Left lung (tissue), 14 donors: ENCODE measurements at places on chromosomes 12 and 14. TPM values are rescaled to one million over a fixed set of nuclear protein-coding genes. Genes with fewer than 3 reads are reported as not detected.

DNA sequence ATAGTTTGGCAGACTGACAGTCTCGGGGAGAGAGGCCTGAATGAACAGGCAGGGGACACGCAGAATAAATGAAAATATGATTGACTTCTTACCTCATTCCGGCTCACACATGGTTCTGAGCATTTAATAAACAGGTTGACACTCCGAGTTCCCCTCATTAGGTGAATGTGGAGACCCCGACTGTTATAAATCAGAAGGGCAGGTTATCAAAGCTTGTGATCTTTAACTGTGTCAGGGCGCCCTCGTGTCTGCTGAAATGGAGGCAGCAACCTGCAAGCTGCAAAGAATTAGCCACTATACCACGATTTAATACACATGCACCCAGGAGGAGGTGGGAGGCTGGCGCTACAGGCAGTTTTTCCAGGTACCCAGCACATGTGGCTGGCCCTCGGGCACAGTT is 627.5 kb downstream of the MED13L start:
- H3K27ac ChIP-seq, result no peak overlapping the region
- no peak overlapping the region for H3K4me3 ChIP-seq
- H3K27me3 ChIP-seq, result no peaks in the 10 kb centered on the region
- H3K4me1 ChIP-seq, result no peaks in the 10 kb centered on the region
- no peaks in the 10 kb centered on the region for H3K36me3 ChIP-seq
- DNase-seq, result no peak

- H3K4me3 ChIP-seq, result no peak overlapping the region
- no peak overlapping the region for H3K27ac ChIP-seq
- no peaks in the 10 kb centered on the region for H3K36me3 ChIP-seq
- DNase-seq, result no peak
- peaks cover 55% of the 10 kb centered on the region for H3K4me1 ChIP-seq
Measured at GRCh38 chr12:112018571-112019237, 5.5 kb downstream of the ERP29 start.

DNA sequence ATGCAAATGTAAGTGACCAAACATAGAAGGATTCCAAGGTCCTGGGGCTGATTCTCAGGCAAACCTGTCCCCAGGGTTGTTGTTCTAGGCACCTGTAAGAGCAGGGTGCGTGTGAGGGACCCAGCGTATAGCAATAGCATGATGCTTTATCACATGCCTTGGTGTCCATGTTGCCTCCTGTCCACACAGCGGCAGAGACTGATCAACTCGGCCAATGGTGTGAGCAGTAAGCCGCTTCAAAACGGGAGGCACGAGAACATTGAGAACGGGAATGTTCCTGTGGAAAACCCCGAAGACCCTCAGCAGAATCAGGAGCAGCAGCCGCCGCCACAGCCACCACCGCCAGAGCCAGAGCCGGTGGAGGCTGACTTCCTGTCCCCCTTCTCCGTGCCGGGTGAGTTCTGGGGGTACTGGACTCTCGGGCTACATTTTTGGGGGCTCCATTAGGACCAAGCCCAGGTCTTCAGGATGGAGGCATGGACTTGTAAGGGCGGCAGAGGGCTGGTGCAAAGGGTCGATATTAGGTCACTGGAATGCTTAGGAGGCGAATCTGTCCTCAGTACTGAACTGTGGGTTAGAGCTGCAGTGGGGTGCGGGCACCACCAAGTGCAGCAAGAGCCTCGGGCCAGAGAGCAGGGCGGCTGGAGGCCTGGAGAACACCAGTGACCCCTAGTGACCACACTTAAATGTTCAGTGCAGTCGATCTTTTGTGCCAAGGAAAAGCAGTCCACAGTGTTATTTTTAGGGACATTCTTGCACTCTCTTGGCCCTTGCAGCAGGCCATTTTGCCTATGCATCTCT is 57.2 kb upstream of the RIN3 start:
- peak overlapping the region; percentile 54 for H3K27ac ChIP-seq
- peak; percentile 74 for DNase-seq
- no peaks in the 10 kb centered on the region for H3K36me3 ChIP-seq
- peaks cover 37% of the 10 kb centered on the region for H3K4me1 ChIP-seq
- no peak overlapping the region for H3K4me3 ChIP-seq

DNA sequence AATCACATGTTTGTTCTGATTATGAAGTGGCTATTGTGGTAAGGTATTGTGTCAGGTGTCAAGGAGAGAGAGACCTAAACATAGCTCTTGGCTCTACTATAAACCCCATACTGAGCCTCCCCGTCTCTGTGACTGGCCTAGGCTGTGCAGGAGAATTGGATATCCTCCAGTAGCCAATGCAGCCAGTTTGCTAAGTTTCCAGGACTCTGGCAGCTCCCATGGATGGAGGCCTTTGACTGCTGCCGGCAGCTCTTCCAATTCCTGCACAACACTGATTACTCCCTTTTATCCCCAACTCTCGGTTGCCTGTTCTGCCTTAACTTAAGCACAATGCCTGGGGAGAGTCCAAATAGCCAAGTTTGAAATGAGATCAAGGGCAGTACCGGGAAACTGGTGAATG is 59.3 kb downstream of the ABCC9 start:
- DNase-seq, result peak; percentile 34
- H3K4me3 ChIP-seq, result no peak overlapping the region
- H3K4me1 ChIP-seq, result no peaks in the 10 kb centered on the region
- no peak overlapping the region for H3K27ac ChIP-seq

- no peak overlapping the region for H3K4me3 ChIP-seq
- H3K27me3 ChIP-seq, result no peaks in the 10 kb centered on the region
- H3K4me1 ChIP-seq, result no peaks in the 10 kb centered on the region
Measured at GRCh38 chr12:13504736-13505135, 308.2 kb downstream of the EMP1 start.

DNA sequence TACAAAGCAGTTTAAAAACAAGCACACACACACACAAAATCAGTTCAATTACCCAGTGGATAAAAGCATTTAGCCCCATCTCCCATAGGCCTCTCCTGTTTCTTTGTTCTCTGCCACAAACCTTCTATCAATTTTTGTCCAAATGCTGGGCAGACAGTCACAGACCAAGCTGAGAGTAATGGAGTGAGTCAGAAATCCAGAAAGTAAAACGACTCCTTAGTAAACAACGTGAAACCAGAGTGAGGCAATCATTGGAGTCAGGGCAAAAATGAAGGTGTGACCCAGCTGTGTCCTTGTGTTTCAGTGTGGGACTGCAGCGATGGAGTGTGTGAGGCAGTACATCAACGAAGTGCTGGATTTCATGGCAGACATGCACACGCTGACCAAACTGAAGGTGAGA is 102.0 kb downstream of the PRIMA1 start:
- no peak overlapping the region for H3K4me3 ChIP-seq
- H3K36me3 ChIP-seq, result no peaks in the 10 kb centered on the region
- DNase-seq, result no peak
- no peak overlapping the region for H3K27ac ChIP-seq
- no peaks in the 10 kb centered on the region for H3K4me1 ChIP-seq
- H3K27me3 ChIP-seq, result no peaks in the 10 kb centered on the region

DNA sequence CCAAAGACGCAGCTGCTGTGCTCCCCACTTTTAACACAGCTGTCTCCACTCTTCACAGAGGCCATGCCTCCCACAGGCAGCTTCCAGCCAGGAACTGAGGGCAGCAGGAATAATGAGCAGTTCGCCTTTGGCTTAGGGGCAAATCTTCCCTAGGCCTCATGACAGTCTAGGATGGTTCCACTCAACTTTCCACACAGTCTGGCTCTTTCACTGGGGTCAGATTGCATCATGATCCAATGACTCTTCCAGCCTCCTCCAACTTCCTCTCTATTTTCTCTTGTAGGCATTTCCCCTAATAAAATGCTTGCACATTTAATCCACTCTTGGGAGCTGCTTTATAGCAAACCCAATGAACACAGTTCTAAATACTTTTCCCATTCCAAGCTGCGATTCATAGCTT is 271.6 kb upstream of the ATP2B1 start:
- DNase-seq, result no peak
- no peaks in the 10 kb centered on the region for H3K27me3 ChIP-seq
- no peaks in the 10 kb centered on the region for H3K36me3 ChIP-seq

GRCh38 chr14:84707830-84708229 is 822.1 kb upstream of the FLRT2 start:
- H3K4me1 ChIP-seq, result no peaks in the 10 kb centered on the region
- no peaks in the 10 kb centered on the region for H3K27me3 ChIP-seq
- no peaks in the 10 kb centered on the region for H3K36me3 ChIP-seq

- H3K4me3 ChIP-seq, result no peak overlapping the region
- no peaks in the 10 kb centered on the region for H3K4me1 ChIP-seq
- no peaks in the 10 kb centered on the region for H3K36me3 ChIP-seq
- DNase-seq, result no peak
- no peaks in the 10 kb centered on the region for H3K27me3 ChIP-seq
- no peak overlapping the region for H3K27ac ChIP-seq
Measured at GRCh38 chr12:115474539-115475353, 790.8 kb upstream of the TBX3 start.

- DNase-seq, result no peak
- H3K27ac ChIP-seq, result no peak overlapping the region
- peaks cover 73% of the 10 kb centered on the region for H3K27me3 ChIP-seq
Measured at GRCh38 chr12:4992871-4993270, 50.8 kb upstream of the KCNA5 start.

- no peak for DNase-seq
- no peak overlapping the region for H3K4me3 ChIP-seq
- H3K27ac ChIP-seq, result peak overlapping the region; percentile 93
- peaks cover 5% of the 10 kb centered on the region for H3K4me1 ChIP-seq
- no peaks in the 10 kb centered on the region for H3K27me3 ChIP-seq
- H3K36me3 ChIP-seq, result no peaks in the 10 kb centered on the region
Measured at GRCh38 chr14:94392510-94392935, 4.1 kb upstream of the SERPINA1 start.

DNA sequence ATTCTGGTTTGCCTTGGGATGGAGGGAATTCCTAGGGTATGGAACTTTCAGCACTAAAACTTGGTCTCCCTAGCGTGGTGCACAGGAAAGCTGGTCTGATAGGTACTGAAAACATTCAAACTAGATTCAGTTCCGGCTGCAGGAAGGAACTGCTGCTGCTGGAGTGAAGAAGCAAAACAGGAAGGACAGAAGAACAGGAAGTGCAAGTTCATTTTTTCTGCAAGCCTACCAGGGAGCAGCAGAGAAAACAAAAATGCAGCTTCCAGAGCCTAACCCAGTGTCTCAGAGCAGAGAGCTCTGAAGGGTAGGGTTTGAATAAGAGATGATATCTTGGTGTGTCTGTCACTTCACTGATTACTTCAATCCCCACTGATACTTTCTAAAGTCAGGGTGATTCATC is 165.2 kb downstream of the VRK1 start:
- DNase-seq, result no peak
- H3K36me3 ChIP-seq, result no peaks in the 10 kb centered on the region

The PEBP1 gene
- total RNA-seq, result 215 TPM

DNA sequence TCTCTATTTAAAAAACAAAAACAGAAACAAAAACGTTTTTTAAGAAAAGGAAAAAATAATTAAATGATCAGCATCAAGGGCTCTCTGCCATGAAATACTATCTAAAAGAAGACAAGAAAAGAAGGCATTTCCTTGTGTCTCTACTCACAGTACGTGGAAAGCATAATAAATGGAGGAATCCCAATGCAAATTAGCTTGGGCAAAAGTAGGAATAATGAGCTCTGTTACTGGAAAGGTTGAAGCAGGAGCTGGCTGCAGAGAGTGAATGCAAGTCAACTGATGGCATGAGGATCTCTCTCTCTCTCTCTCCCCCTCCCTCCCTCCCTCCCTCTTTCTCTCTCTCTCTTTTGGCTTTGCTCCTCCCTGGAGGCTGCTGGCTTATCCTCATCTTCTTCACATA is 85.9 kb downstream of the TBX3 start:
- H3K27ac ChIP-seq, result no peak overlapping the region
- H3K27me3 ChIP-seq, result no peaks in the 10 kb centered on the region
- H3K4me1 ChIP-seq, result no peaks in the 10 kb centered on the region
- H3K36me3 ChIP-seq, result no peaks in the 10 kb centered on the region

- no peak overlapping the region for H3K4me3 ChIP-seq
- no peak for DNase-seq
- no peaks in the 10 kb centered on the region for H3K27me3 ChIP-seq
- H3K36me3 ChIP-seq, result no peaks in the 10 kb centered on the region
Measured at GRCh38 chr14:92585981-92586937, 72.7 kb downstream of the RIN3 start.

- no peaks in the 10 kb centered on the region for H3K27me3 ChIP-seq
- no peak for DNase-seq
- H3K4me1 ChIP-seq, result peaks cover 40% of the 10 kb centered on the region
- no peaks in the 10 kb centered on the region for H3K36me3 ChIP-seq
Measured at GRCh38 chr14:61591862-61592261, 103.5 kb upstream of the HIF1A start.

The AQP2 gene
- total RNA-seq, result not detected

DNA sequence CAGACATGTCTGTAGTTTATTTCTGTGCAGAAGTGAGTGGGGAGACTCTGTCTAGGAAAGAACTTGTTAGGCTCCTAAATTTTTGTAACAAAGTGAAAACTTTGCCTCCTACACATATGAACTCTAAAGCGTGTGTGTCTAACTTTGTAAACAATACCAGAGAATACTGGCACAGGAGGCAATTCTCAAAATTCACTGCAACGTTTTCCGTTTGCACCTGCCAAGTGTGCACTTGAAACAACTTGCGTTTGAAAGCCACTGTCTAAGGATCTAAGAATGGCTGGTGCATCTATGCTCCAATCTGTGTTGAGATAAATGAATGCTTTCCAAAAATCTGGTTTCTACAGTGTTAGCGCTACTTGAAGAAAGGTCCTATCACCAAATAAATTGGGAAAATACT is 15.3 kb downstream of the GRIP1 start:
- no peaks in the 10 kb centered on the region for H3K36me3 ChIP-seq
- H3K4me3 ChIP-seq, result no peak overlapping the region
- H3K27me3 ChIP-seq, result no peaks in the 10 kb centered on the region
- DNase-seq, result no peak

DNA sequence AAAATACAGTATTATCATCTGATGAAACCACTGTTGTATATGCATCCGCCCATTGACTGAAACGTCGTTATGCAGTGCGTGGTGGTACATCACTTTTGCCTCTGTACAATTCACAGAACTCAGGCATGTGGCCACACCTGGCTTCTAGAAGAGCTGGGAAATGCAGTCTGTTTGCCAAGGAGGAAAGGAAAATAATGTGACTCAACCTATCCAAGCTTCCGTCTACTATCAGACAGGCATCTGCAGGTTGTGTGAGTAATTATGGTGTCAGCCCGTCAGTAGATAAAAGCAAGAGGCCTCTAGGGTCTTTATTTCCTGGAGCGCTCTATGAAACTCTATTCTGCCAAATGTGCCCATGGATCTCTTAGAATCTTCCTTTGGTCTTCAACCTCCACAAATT is 111.6 kb downstream of the BBS10 start:
- H3K27ac ChIP-seq, result no peak overlapping the region
- no peaks in the 10 kb centered on the region for H3K4me1 ChIP-seq
- no peaks in the 10 kb centered on the region for H3K27me3 ChIP-seq
- DNase-seq, result no peak
- H3K36me3 ChIP-seq, result no peaks in the 10 kb centered on the region

- no peaks in the 10 kb centered on the region for H3K27me3 ChIP-seq
- H3K27ac ChIP-seq, result no peak overlapping the region
- peaks cover 21% of the 10 kb centered on the region for H3K4me1 ChIP-seq
- H3K4me3 ChIP-seq, result no peak overlapping the region
- H3K36me3 ChIP-seq, result no peaks in the 10 kb centered on the region
Measured at GRCh38 chr14:93090826-93091555, 24.7 kb downstream of the ITPK1 start.

- peaks cover 100% of the 10 kb centered on the region for H3K36me3 ChIP-seq
Measured at GRCh38 chr12:53034459-53034858, 15.4 kb upstream of the TNS2 start.

The TPPP2 gene
- not detected for total RNA-seq
